ENCODE measurements at places on chromosomes 11 and 22. TPM values are rescaled to one million over a fixed set of nuclear protein-coding genes. Genes with fewer than 3 reads are reported as not detected.

The UCP3 gene
- total RNA-seq, result 1.2 TPM

The DNAJB7 gene
- not detected for total RNA-seq

The OR4D5 gene
- total RNA-seq, result not detected

The CYB5R2 gene
- 23.6 TPM for total RNA-seq

The RHOD gene
- 234 TPM for total RNA-seq

The CALCA gene
- not detected for total RNA-seq

The P2RY6 gene
- total RNA-seq, result under 0.01 TPM

The ALDH3B1 gene
- total RNA-seq, result 17.0 TPM

The FGF4 gene
- total RNA-seq, result not detected

The CFAP300 gene
- total RNA-seq, result 6.4 TPM

The TSSK2 gene
- total RNA-seq, result 0.16 TPM

The NOX4 gene
- total RNA-seq, result 1.3 TPM

The TUBA8 gene
- 0.33 TPM for total RNA-seq

The CLCF1 gene
- total RNA-seq, result 8.3 TPM

The OR56A1 gene
- not detected for total RNA-seq

The IGSF9B gene
- 1.7 TPM for total RNA-seq

The PRR33 gene
- total RNA-seq, result not detected

The DDX10 gene
- 39.6 TPM for total RNA-seq

The OR52N4 gene
- total RNA-seq, result not detected
